ENCODE measurements at places on chromosomes 5 and 9. TPM values are rescaled to one million over a fixed set of nuclear protein-coding genes. Genes with fewer than 3 reads are reported as not detected.

DNA sequence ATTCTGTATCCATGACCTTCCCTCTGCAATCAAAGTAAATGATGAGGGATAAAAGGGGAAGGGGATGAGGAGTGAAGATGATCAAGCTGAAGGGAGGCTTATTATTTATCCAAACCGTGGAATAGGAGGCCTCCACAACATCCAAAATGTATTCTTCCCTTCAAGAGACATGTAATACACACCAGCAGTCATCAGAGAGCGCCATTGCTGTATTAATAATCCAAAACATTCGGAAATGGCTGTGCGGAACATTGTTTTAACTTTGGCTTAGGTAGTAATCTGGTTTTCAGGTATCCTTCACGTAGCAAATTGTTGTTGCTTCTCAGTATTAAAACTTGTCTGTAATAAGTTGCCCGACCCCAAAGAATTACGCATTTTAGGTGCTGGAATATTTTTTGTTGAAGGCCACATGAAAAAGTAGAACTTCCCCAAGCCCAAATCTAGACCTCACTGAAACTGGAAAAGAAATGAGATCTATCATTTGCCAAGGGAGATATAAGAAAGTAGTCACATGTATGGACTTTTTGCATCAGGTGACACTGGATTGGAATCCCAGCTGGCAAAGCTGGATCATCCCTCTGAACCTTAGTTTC is 2.6 kb upstream of the BOD1 start:
- H3K27me3 ChIP-seq: no peaks in the 10 kb centered on the region
- H3K27ac ChIP-seq: no peak overlapping the region
- peaks cover 25% of the 10 kb centered on the region for H3K4me1 ChIP-seq
- H3K36me3 ChIP-seq: peaks cover 6% of the 10 kb centered on the region

GRCh38 chr5:36897616-36898015 is 21.0 kb downstream of the NIPBL start:
- H3K27me3 ChIP-seq: no peaks in the 10 kb centered on the region
- H3K4me3 ChIP-seq: no peak overlapping the region
- no peak overlapping the region for H3K27ac ChIP-seq
- DNase-seq: no peak
- no peaks in the 10 kb centered on the region for H3K4me1 ChIP-seq

DNA sequence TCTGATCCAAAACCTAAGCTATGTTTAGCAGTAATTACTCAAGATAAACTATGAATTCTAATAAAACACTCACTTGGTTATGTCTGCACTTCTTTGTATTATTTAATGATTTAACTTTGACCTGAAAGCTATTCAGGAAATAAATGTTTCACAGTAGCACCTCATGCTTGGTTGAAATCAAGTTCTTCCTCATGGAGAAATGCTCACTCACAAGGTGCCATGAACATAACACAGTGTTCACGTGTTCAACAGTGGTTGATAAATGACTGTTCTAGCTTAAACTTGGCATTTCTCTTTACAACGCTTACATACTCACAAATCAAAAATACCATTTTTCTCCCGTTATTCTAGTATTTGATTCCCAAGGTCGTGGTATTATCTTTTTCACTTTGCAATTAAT is 35.8 kb downstream of the PUM3 start:
- H3K27me3 ChIP-seq: no peaks in the 10 kb centered on the region
- H3K36me3 ChIP-seq: peaks cover 33% of the 10 kb centered on the region
- H3K27ac ChIP-seq: no peak overlapping the region
- no peak for DNase-seq
- no peak overlapping the region for H3K4me3 ChIP-seq

DNA sequence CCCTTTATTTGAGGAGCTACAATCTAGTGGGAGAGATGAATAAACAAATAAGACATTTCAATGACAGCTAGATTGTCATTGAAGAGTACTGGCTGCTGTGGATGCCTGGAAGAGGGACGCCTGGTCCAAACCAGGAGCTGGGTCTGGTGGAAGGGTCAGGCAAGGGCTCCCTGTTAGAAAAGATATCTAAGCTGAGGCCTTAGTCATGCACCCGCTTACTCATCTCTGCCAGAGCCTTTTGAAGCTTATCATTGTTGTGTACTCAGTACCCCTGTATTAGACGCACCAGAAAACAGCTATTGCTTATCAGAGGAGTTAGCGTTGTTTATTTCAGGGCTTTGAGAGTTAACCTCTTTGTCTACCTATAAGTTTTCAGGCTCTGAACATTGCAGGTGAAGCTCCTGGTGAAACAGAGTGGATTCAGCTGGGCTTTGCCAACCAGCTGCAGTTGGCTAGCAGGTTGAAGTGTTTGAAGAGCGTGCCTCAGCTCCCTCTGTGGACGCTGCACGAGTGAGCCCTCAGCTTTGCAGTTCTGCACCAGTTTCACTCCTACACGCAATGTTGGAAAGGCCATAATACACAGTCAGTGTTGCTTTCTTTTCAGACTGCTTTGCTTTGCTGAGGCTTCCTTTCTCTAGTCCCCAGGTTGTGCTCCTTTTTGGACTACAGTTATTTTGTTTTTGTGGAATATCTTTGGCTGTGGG is 5.6 kb upstream of the GPR151 start:
- H3K27me3 ChIP-seq: no peaks in the 10 kb centered on the region
- H3K4me1 ChIP-seq: no peaks in the 10 kb centered on the region
- no peak for DNase-seq
- no peak overlapping the region for H3K27ac ChIP-seq
- no peak overlapping the region for H3K4me3 ChIP-seq

DNA sequence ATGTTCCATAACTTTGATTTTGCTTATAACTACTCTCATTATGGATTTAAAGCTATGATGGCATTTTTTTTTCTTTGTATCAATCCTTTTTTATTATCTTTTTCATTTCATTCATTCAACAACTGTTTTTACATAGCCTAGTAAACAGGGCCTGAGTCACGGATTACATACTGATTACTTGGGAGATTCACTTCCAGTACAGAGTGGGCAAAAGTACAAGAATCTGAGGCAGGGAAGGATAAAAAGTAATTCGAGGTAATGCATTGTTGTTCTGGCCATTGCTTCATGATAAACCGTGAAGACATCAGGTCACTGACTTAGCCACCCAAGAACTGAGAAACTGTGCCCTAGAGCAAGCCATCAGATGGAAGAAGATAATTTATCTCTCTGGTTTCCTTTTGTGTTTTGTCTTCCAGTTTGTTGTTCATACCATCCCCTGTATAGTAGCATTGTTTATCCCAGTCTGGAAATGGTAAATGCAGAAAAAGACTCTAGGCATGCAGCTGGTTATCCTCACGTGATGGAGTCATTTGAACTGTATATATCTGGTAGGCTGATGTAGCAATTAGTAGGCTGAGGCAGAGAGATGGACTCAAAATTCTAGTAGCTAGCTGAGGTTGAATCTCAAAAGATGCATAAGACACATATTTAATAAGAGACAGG is 145.6 kb downstream of the CNTLN start:
- no peaks in the 10 kb centered on the region for H3K27me3 ChIP-seq
- DNase-seq: no peak
- no peak overlapping the region for H3K4me3 ChIP-seq
- H3K27ac ChIP-seq: no peak overlapping the region
- no peaks in the 10 kb centered on the region for H3K4me1 ChIP-seq

DNA sequence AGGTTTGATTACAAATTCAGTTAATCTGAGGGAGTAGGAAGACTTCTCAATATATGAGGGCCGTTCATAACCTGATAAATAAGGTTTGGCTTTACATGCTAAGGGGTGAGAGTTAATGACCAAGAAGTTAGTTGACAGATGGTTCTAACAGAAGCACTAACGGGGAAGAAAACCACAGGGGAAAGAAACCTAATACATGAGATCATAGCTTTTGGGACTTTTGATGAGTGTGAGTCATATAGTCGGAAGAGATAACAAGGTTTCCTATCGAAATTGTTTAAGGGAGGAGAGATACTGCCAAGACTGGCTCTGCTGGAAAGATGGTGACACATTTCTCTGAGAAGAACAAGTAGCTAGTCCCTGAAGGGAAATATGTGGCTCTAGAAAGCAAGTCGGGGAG is 140.1 kb downstream of the COX7C start:
- H3K27me3 ChIP-seq: no peaks in the 10 kb centered on the region
- H3K4me1 ChIP-seq: no peaks in the 10 kb centered on the region
- DNase-seq: no peak

DNA sequence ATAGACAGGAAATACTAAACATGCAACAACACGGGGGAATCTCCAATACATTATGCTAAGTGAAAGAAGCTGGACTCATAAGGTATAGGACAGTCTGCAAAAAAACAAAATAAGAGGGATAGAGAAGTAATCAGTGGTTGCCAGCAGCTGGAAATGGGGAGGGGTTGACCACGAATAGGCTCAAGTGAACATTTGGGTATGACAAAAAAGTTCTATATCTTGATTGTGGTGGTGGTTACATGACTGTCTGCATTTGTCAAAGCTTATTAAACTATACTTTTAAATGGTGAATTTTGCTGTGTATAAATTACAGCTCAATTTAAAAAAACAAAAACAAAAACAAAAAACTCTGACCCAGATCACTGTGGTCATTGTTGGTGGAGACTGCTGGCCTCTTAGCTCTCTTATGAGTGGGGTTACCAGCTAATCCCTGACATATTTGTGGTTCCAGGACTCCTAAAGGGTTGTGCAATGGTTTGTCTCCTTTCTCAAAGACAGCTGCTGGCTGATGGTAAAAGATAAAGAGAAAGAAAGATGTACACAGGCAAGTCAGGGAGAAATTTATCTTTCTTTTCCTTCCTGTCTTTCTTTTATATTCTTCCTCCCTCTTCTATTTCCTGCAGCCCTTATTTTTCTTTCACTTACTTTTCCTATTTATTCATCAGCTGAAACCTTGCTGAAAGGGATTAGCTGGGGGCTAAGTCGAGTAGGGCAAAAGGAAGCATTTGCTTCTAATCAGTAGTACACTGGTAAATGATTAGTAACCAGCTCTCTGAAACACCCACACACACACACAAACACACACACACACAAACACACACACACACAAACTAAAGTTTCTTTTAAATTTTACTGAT is 42.6 kb upstream of the APC start:
- H3K4me3 ChIP-seq: no peak overlapping the region
- peaks cover 4% of the 10 kb centered on the region for H3K4me1 ChIP-seq
- no peaks in the 10 kb centered on the region for H3K27me3 ChIP-seq
- no peaks in the 10 kb centered on the region for H3K36me3 ChIP-seq
- DNase-seq: no peak

DNA sequence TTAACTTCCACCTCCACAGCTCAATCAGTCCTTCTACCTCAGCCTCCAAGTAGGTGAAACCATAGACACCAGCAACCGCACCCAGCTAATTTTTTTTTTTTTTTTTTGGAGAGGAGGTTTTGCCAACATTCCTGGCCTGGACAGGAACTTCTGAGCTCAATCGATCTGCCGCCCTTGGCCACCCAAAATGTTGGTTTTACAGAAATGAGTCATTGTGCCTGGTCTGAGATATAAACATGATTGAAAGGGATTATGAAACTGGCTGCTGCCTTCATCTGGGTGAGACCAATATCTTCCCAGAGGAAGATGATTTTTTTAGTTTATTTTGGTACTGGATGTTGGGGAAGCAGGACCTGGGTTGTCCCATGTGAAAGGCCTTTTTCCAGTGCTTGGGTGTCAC is 9.2 kb downstream of the TAF11L12 start:
- H3K27me3 ChIP-seq: no peaks in the 10 kb centered on the region
- H3K27ac ChIP-seq: no peak overlapping the region
- DNase-seq: no peak
- H3K4me1 ChIP-seq: no peaks in the 10 kb centered on the region
- no peak overlapping the region for H3K4me3 ChIP-seq
- H3K36me3 ChIP-seq: no peaks in the 10 kb centered on the region

- H3K27ac ChIP-seq: no peak overlapping the region
- peaks cover 52% of the 10 kb centered on the region for H3K4me1 ChIP-seq
- H3K36me3 ChIP-seq: no peaks in the 10 kb centered on the region
- H3K27me3 ChIP-seq: no peaks in the 10 kb centered on the region
- DNase-seq: no peak
- no peak overlapping the region for H3K4me3 ChIP-seq
Observed at GRCh38 chr5:107572715-107573368, 97.9 kb downstream of the EFNA5 start.

DNA sequence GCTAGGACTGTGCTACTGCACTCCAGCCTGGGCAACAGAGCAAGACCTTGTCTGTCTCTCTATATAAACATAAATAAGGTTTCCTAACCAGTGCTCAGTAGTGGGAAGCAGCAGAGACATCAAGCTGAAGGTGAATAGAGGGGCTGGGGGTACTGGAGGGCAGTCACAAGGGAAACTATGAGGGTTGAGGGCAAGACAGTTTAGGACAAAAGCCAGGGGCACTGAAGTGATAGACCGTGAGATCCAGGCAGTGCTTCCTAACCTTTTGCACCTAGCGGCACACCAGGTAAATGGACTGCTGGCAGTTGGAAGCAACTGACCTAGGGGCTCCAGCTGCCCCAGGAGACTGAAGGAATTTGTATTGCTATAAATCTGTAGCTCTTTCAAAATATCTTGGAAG is 178.4 kb downstream of the PJA2 start:
- H3K4me3 ChIP-seq: no peak overlapping the region
- H3K27me3 ChIP-seq: peaks cover 4% of the 10 kb centered on the region

DNA sequence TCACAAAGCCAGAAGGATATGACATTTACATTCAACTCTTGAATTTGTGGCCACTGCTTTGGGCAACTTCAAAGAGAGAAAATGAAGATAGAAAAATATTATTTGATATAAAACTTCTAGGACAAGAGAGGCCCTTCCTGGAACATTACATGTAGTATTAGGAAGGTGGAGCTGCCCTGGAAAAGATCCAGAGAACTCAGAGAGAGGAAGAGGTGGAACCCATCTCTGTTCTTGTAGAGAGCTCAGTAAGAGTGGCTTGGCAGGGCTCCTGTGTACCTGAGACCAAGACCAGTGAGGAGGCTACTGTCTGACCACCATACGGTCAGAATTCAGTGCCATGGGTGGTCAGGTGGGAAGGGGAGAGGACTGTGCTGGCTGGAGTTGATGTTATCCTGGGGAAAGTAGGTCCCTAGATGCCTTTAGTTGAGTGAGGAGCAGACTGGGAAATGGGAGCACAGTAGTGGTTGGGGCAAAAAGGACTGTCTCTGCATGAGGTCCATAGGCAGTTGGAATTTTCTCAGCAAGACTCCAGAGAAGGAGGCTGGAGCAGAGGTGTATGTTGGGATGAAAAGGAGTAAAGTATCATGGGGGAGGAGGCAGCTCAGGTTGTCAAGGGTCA is 7.6 kb downstream of the TGFBI start:
- H3K27ac ChIP-seq: peak overlapping the region; percentile 15
- H3K4me3 ChIP-seq: no peak overlapping the region
- no peaks in the 10 kb centered on the region for H3K27me3 ChIP-seq
- DNase-seq: no peak
- H3K36me3 ChIP-seq: peaks cover 12% of the 10 kb centered on the region

GRCh38 chr5:140073296-140073695 is 30.2 kb upstream of the NRG2 start:
- no peak overlapping the region for H3K4me3 ChIP-seq
- no peaks in the 10 kb centered on the region for H3K27me3 ChIP-seq
- H3K4me1 ChIP-seq: no peaks in the 10 kb centered on the region
- H3K27ac ChIP-seq: no peak overlapping the region

- H3K27ac ChIP-seq: no peak overlapping the region
- no peak overlapping the region for H3K4me3 ChIP-seq
- no peak for DNase-seq
- H3K27me3 ChIP-seq: no peaks in the 10 kb centered on the region
- H3K4me1 ChIP-seq: peaks cover 8% of the 10 kb centered on the region
- H3K36me3 ChIP-seq: peaks cover 19% of the 10 kb centered on the region
Observed at GRCh38 chr5:146032911-146033310, 72.5 kb downstream of the PLAC8L1 start.

Gene ADRA1B
- polyA plus RNA-seq: 0.23 TPM

Gene CYLC2
- polyA plus RNA-seq: not detected

Gene SLC24A2
- polyA plus RNA-seq: not detected

Gene FAM169A
- 8.9 TPM for polyA plus RNA-seq

Gene SPINK7
- polyA plus RNA-seq: 0.87 TPM

Gene MSANTD3
- 66.2 TPM for polyA plus RNA-seq

Gene GAS1
- polyA plus RNA-seq: 0.56 TPM

Gene DDX4
- polyA plus RNA-seq: 0.04 TPM

Measured in keratinocyte (primary cell).